ENCODE measurements at places on chromosomes 13 and 19.

- no peak for DNase-seq
Observed at GRCh38 chr13:43787997-43788396, 1.2 kb upstream of the ENOX1 start.

GRCh38 chr19:11005521-11005920 lies 44.7 kb downstream of the SMARCA4 start:
- DNase-seq, result no peak

DNA sequence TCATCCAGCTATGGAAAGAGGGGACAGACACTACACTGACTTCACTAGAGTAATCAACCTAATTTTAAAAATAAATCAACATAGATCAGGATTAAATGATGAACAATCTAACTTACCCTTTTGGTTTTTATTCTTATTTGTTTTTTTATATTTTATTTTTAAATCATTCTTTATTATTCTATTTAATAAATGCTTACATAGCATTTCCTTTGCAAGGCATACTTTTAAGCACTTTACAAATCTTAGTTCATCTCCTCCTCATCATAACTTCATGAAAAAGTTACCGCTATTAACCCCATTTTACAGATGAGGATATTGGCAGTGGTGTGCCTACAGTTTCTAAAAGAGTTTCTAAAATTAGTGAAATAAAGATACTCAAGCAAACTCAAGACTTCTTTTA lies 380.6 kb downstream of the TBC1D4 start:
- DNase-seq, result no peak

DNA sequence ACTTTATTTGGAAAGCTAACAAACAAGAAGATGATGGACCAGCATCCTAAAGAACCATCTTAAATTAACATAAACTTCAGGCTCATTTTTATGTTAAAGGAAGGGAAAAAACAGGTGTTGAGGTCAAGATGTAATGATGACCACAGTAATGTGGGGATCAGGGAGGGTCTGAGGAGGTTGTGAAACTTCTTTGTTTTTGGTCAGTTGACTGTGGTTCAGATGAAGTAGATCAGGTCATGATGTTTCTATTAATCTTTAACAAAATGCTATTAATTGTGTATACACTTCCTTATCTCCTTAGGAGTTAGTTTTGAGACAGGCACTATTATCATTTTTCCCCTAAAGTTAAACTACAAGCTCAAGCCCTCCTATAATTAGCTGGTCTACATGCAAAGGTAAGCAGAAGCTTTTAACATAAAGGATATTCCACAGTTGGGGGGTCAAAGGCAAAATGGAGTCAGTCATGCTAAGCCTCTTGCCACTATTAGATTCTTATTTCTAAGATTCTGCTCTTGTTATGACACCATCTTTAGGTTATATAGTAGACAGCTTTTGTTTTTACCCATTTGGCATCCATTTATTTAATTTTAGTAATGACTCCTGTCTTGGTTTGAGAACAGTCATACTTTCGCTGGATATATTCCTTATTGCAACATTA lies 800.1 kb upstream of the PCDH9 start:
- DNase-seq, result no peak

DNA sequence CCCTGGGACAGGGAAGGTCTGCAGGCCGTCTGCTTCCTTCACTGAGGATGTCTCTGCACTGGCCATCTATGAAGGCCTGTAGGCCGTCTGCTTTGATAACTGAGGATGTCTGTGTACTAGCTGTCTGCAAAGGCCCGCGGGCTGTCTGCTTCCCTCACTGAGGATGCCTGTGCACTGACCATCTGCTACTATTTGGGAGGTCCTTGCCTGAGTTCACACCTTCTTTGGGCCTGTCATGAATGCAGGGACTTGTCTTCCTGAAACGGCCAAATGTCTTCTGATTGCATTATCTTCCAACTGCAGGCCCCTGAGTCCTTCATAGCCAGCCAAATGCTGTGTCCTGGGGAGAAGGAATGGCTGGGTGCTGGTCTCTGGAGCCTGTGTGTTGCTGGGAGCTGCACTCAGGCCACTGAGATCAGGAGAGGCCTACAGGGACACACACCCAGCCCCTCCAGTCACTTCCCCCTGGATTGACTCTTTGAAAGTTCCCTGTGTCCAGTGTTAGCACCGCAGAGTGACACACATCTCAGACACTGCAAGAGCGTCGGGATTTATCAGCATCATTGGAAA lies 72.9 kb downstream of the TEX29 start:
- no peak for DNase-seq

Measured in suprapubic skin (tissue), 4 donors.